ENCODE measurements at places on chromosomes 5 and 9. TPM values are rescaled to one million over a fixed set of nuclear protein-coding genes. Genes with fewer than 3 reads are reported as not detected.

The GABRA6 gene
- not detected for total RNA-seq

The PCDHGB2 gene
- total RNA-seq = 6.7 TPM

The ZNF883 gene
- 1.8 TPM for total RNA-seq

The ARID3C gene
- total RNA-seq = 0.34 TPM

The STPG3 gene
- not detected for total RNA-seq

Measured in cardiac ventricle fibroblast (primary cell).